NCI-H2029 (cell line): ENCODE measurements at places on chromosomes 16 and 17.

- no peak for DNase-seq
Observed at GRCh38 chr16:83723244-83723643, 84.5 kb upstream of the HSBP1 start.

DNA sequence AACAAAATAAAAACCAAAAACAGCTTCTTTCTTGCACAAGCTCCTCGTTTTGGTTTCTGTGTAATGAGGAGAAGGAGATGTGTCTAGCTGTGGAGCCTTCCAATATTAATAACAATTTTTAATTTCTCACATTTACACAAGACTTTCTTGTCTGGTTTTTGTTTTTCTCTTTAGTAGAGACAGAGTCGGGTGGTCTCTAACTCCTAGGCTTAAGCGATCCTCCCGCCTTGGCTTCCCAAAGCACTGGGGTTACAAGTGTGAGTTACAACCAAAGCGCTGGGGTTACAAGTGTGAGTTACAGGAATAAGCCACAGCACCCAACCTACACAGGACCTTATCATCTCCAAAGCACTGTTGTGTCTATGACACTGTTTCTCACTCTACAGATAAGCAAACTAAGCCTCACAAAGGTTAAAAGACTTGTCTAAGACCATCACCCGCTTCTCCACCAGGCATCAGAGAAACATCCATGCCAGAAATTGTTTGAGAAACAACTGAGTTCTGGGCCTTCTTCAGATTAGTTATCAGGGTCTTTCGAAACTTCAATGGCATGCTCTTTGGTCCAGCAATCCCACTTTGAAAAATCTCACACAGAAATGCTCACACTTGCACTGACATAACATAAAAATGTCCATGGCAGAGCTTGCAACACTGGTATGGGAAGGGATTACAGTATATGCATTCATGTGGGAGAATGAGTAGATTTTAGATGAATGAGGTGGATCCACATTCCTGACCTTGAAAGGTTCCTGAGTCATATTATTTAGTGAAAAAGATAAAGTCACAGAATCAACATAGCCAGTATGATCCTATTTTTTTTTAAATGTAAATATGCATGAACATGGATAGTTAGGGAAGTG is 3.9 kb downstream of the ABAT start:
- no peak for DNase-seq

DNA sequence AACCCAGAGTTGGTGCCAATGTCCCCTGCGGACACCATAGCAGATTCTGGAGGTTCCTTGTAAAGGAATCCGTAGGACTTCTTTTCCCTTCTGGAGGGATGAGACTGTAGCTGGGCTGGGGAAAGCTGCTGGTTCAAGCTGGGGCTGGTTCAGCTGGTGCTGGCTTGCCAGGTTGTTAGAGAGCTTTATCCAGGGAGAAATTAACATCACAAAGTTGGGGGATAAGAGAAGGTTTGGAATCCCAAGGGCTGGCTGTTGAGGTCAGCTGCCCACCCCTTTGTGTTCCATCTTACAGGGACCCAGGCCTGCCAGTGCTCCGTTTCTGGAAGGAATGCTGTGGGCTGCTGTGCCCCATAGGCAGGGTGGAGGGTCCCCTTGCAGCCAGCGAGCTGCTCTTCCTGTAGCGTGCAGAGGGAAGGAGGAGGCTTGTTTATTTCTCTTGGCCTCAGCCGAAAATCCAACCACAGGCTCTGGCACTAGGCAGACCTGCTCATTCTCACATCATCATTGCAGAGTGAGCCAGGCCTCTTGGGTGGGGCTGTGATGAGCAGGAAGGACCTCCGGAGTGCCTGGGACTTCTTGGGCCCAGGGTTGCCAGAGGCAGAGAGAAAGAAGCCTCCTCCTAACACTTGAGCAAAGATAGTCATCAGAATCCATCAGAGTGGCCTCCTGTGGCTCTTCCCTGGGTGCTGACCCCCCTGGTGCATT is 251.1 kb downstream of the SEC14L1 start:
- no peak for DNase-seq

- no peak for DNase-seq
Observed at GRCh38 chr17:49723423-49723822, 15.7 kb upstream of the SLC35B1 start.

- DNase-seq: no peak
Observed at GRCh38 chr16:6645768-6646568, 686.7 kb upstream of the RBFOX1 start.

DNA sequence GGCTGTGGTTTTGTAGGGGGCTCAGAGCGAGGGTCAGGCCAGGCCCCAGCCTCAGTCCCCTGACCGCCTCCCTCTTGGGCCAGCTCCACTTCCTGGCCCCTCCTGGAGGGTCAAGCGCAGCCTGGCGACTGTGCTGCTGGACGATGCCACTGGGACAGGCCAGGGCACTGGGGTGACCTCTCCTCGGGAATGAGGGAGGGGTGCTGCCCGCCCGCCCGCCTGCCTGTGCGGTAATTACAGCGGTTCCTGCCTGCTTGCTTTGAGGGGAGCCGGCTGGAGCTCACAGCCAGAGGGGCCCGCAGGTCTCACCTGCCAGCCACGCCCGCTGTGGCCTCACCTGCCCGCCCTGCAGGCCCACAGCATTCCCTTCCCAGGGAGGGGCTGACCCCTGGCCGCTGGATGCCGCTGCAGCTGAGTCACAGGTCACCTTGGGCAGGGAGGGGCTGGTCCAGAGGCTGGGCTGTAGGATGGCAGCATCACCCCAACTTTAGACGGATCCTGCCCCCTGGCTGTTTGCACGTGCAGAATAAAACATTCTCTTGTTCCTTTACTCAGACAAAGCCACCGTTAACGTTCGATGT is 76.7 kb upstream of the CBX4 start:
- DNase-seq: no peak

DNA sequence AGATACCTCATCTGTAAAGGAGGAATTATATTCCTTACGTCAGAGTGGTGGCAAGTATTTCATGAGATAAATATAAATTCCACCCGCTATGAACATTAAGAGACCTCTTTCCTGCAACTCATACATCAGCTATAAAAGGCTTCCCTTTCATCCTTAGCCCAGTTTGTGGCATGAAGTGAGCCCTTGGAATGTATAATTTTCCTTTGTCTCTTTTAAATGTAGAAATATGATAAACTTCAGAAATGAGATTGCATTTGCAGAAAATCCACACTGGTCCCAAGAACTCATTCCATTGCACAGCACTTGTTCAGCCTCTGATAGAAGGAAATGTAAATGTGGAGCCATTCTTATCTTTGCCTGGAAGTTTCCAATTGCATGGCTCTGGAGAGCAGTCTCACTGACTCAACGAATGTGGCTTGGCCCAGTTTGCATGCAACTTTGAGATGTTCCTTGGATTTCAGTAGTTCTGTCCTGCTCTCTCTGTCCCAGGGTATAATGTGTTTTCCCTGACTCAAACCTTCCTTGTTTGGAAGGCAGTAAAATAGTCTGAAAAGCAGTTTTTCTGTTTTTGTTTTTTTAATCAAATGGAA is 746.4 kb downstream of the CDH11 start:
- no peak for DNase-seq

DNA sequence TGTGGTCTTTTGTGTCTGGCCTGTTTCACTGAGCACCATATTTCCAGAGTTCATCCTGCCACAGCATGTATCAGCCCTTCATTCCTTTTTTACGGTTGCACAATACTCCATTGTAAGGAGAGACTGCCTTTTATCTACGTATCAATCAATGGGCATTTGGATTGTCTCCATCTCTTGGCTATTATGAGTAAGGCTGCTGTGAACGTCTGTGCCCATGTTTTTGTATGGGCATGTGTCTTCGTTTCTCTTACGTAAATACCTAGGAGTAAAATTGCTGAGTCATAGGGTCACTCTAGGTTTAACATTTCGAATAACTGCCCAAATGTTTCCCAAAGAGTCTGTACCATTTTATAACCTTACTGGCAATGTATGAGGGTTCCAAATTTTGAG is 202.8 kb upstream of the FOXF1 start:
- DNase-seq: no peak

DNA sequence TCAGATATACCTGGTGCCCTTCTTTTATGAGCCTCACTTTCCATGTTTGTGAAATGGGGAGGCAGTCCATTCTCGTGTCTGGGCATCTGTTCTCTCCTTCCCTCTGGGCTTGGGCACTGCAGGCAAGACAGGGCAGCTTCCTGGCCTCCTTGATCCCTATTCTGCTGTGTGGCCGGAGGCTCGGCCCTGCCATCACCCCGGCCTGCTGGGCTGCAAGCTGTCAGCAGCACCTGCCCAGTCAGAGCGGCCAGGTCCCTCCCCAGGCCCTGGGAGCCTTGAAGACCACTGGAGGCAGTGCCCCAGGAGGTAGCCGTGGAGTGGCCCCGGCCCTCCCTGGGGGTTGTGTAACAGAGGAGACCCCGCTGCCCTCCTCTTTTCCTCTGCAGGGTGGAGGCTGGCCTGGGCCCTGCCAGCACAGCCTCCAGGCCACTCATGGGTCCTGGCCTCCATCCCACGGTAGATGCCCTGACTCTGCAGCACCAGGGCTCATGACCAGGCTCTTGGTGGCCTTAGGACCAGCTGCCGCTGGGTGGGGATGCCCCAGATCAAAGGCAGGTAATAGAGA is 9.2 kb downstream of the KCNJ12 start:
- no peak for DNase-seq

GRCh38 chr17:72901083-72901482 is 191.4 kb downstream of the SLC39A11 start:
- no peak for DNase-seq

DNA sequence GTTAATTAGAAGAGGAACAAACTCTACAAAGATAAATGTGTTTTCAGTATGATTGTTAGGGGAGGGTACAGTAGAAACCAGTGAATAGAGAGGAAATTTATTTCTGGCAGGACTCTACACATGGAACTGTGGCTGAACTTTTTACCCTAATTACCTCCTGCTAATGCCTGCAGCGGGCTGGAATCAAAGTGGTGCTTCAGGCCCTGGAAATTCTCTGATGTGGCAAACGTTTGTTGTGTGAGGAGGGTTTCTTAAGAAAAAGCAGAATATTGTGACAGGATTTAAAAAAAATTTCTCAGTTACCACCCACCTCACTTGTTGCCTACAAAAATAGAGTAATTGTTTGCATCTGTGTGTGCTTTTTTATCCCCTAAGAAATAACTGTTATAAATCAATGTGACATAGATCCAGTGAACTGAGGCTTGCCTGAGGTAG is 154.5 kb downstream of the BCAS3 start:
- no peak for DNase-seq

- DNase-seq: no peak
Observed at GRCh38 chr16:424623-425081, 797 bp upstream of the RAB11FIP3 start.

- no peak for DNase-seq
Observed at GRCh38 chr16:89293276-89294143, 76.0 kb downstream of the ZNF778 start.

DNA sequence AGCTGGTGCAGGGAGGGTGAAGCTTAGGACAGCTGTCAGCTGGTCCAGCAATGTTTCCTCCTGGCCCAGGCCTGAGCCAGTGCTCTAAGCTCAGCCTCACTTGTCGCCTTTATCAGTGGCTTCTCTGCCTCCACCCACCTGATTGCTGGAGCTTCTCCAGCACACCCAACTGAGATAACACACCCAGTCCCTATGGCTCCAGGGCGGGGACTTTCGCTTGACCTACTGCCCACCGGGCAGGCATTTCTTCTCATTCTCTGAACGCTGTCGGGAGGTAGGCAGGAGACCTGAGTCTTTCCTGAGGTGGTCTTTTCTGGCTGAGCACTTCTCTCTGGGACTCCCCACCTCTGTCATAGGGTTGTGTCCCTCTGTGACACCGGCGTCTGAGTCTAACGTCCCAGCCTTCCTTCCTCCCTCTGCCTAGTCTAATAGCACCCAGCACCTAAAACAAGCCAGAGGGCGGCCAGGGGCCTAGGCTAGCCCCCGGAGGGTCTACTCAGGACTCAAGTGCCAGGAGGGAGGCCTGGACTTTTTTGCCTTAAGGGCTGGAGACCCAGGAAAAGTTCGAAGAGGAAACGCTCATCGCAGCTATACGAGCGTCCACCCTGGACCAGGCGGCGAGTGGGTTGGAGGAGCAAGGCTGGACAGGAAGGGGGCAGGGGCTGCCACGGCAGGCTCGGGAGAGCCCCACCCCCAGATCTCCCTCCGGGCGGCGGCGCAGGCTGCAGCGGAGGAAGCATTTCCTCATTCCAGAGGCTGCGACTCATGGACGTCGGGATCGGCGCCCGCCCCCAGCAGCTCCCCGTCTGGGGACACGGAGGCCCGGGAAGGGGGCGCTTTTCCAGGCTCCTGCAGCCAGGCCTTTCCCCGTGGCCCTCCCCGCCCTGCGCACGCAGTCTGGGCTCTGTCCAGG is 756 bp downstream of the TAX1BP3 start:
- DNase-seq: peak; percentile 39
